ENCODE measurements at places on chromosomes 5 and 9. TPM values are rescaled to one million over a fixed set of nuclear protein-coding genes. Genes with fewer than 3 reads are reported as not detected.

- DNase-seq: no peak
Observed at GRCh38 chr9:117945286-117945685, 241.1 kb downstream of the TLR4 start.

- DNase-seq: no peak
Observed at GRCh38 chr5:82984786-82985735, 92.1 kb downstream of the TMEM167A start.

- DNase-seq: peak; percentile 62
Observed at GRCh38 chr5:132496631-132497487, 6.3 kb upstream of the IRF1 start.

SLC36A3 gene
- total RNA-seq: not detected

GRCh38 chr5:149938279-149938678 is 6.3 kb downstream of the PDE6A start:
- no peak for DNase-seq

GRCh38 chr5:11992518-11992917 is 88.3 kb upstream of the CTNND2 start:
- no peak for DNase-seq

FAM169A gene
- 16.1 TPM for total RNA-seq

DNA sequence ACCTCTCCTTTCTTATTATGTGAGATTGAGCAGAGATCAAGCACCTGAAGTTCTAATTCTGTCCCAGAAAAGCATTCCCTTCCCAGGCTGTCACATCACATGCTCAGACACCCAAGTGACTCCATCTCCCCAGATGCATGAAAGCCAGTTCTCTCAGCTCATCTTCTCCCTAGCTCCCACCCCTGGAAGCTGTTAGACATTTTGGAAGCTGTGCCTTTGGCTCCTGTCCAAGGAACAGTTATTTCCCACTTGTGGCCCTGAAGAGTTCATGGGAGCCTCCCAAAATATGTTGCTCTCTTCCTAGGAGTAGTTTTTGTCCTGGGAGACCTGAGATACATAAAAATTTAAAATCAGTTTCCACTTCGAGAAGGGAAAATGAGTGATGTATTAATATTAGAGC is 161.4 kb upstream of the GAS1 start:
- no peak for DNase-seq

ADRA1B gene
- not detected for total RNA-seq

DNA sequence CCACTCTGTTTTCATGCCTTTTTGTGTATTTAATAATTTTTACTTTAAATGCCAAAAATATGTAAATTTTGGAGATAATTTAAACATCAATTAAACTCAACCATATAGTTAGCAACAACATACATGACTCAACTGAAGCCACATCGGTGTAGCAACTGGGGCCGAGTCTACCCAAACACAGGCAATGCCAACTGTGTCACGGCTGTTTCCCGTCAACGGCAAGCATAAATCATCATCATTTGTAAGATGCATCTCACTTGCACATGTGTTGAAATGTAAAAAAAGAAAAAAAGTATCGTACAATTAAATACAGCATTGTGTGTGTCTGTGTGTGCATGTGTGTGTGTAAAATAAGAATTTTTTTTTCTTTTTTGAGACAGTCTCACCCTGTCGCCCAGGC is 160.1 kb upstream of the TAS2R1 start:
- no peak for DNase-seq

PBX3 gene
- 18.6 TPM for total RNA-seq

MRPS27 gene
- total RNA-seq: 39.3 TPM

- DNase-seq: no peak
Observed at GRCh38 chr9:15329539-15330109, 22.6 kb upstream of the TTC39B start.

DNA sequence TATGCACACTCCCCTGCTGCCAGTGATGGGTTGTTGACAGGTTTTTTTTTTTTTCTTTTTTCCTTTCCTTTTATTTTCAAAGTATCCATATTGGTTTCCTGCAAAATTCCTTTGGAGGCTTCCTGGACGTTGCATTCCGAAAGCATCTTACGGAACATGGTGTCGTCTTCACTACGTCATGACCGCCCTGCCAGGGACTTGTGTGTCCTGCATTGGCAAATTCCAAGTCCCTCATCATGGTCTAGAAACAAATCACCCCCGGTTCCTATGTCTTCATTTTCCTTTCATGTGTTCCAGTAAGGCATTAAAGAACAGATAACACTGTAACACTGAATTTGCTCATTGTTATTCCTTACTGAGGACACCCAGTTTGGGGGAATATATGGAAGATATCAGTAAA is 35.0 kb upstream of the ADAMTSL1 start:
- DNase-seq: no peak

GRCh38 chr5:143435210-143435657 is 31.7 kb upstream of the NR3C1 start:
- DNase-seq: no peak

DNA sequence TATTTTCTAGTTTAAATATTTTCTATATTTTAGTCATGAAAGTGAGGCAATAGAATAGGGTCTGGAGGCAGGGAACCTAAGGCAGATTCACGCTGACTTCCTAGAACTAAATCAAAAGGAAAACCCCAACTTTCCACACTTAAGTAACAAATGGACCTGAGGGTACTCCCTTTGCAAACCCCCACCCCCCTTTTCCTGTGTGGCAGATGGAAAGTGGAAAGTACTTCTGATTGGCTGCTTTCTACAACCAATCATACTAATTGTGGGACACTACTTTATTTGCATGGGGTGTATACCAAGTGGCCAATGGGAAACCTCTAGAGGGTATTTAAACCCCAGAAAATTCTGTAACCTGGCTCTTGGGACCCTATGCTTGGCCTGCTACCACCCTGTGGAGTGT is 4.8 kb upstream of the CENPH start:
- no peak for DNase-seq

KIAA0825 gene
- total RNA-seq: 3.0 TPM

GRCh38 chr5:151067632-151068432 is 13.0 kb downstream of the TNIP1 start:
- no peak for DNase-seq

PDZD2 gene
- 1.4 TPM for total RNA-seq

PFN3 gene
- total RNA-seq: not detected

GRCh38 chr9:82560457-82560904 is 502.5 kb downstream of the RASEF start:
- DNase-seq: no peak

PCDHGA4 gene
- 0.12 TPM for total RNA-seq

DNA sequence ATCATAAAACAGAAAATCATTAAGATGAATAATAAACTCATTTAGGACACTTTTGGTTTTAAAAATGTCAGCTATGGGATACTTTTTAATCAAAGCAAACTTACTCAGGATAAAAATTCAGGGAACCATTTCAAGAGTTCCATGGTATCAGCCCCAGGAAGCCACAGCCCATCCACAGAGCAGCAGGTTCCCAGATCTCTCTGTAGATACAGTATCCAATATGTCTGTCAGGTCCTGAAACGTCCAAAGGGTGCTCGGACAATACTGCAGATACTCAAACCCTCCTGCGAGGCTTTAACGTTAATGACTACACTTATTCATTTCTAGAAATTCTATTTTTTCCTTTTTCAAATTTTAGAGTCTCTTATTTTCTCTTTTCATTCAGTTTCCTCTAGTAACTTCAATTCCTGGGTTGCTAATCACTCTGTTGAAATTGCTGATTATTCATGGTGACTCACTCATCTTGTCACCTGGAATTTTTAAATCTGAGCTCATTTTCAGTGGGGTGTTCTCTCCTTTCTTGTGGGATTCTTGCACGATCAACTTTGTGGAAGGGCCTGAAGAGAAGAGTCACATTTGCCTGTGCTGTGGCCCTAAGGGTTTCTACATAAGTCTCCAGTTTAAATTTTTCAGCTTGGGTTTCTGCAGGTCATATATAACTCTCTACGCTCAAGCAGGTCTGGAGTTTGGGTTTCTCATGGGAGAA is 435.8 kb downstream of the CTNND2 start:
- no peak for DNase-seq

PCDHB16 gene
- not detected for total RNA-seq

NR2F1-AS1 gene
- not detected for total RNA-seq

ARID3C gene
- total RNA-seq: not detected

- no peak for DNase-seq
Observed at GRCh38 chr9:131303381-131304321, 14.1 kb downstream of the PLPP7 start.

DNA sequence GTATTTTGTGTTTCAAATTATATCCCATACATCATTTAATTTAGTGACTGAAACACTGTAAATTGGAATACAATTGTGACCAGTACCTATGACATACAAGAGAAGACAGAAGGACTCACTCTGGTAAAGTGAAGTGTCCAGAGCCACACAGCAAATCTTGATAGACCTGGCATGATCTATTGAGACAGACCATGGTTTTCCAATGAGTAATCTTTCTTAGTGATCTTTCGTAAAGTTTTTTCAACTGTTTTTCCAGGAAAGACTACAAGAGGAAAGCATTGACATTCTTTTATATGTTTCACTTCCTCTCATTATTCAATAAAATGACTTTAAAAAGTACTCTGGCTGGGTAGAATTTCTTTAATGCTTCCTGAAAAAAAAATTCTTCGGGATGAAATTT is 43.3 kb upstream of the ALDH1A1 start:
- DNase-seq: no peak

ADAMTSL2 gene
- total RNA-seq: not detected

- no peak for DNase-seq
Observed at GRCh38 chr9:16085167-16085726, 532.4 kb downstream of the CCDC171 start.

ESM1 gene
- not detected for total RNA-seq

GRCh38 chr9:17824191-17824590 is 245.3 kb downstream of the SH3GL2 start:
- DNase-seq: no peak

DNA sequence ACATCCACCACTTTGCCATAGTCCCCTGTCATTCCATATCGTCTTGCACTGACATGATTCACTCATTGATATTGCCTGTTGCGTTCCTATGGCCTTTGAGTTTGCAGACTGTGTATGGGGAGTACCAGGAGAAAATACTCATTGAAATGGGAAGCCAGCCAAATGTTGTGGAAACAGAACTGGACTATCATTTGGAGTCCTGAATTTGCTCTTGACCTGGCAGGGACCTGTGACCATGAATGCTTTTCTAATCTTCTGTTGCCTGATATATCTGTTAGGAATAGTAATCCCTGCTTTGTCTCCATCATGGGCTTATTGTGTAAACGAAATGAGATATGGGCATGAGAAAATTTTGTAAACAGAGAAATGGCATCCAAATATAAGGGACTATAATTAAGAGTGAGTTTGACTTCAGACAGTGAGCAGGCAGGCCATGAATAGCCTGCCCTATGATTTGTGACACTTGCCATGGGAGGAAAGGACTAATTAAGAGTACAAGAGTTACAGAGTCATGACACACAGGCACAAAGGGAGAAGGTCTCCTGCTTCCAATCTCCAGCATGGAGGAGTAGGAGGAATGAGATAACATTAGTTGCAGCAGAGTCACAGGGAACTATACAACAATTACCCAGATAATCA is 572.9 kb upstream of the SGCD start:
- DNase-seq: no peak

- DNase-seq: no peak
Observed at GRCh38 chr9:109560470-109561132, 62.5 kb upstream of the PTPN3 start.

- DNase-seq: no peak
Observed at GRCh38 chr5:27242258-27242626, 203.9 kb upstream of the CDH9 start.

GRCh38 chr9:90873422-90873821 is 71.8 kb downstream of the SYK start:
- no peak for DNase-seq

HMGCR gene
- 37.9 TPM for total RNA-seq

NINJ1 gene
- 219 TPM for total RNA-seq

TRPM6 gene
- total RNA-seq: 0.10 TPM

GRCh38 chr5:91401175-91401574 is 18.1 kb upstream of the ARRDC3 start:
- no peak for DNase-seq

SOHLH1 gene
- total RNA-seq: not detected

IL4 gene
- not detected for total RNA-seq

- DNase-seq: no peak
Observed at GRCh38 chr5:149543361-149544027, 7.7 kb downstream of the CSNK1A1 start.

GRCh38 chr9:38694676-38695075 is 25.3 kb downstream of the FAM240B start:
- no peak for DNase-seq

DNA sequence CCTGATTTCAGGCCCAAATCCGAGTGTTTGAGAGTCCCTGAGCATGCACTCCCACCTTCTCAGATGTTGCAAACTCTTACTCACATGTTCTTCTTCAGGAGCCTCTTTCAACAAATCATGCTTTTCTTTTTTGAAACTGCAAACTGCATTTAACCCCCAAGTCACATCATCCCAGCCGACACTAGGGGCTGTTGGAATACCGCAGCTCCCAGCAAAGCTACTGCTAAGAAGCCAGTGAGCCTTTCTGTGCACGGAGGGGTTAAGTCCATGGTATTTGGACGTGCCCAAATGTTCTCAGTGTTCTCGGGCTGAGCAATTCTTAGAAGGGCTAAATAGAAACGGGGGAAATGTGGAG is 282.9 kb downstream of the NFIB start:
- DNase-seq: no peak

DNA sequence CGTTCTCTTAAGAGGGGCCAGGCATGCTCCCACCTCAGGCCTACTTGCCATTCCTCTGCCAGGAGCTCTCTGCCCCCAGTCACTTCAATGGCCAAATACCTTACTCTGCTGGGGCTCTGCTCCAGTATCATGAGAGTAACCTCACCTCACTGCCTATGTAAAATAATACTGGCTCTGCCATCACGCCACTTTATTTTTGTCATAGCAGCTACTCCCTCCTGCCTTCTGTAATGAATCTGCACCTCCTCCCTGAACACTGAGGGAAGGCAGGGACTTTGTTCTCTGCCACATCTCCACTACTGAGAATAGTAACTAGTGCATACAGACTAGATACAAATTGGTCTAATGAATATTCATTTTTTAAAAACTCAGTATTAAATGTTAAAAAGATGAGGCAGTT is 33.8 kb downstream of the MACROH2A1 start:
- no peak for DNase-seq
